ENCODE measurements at places on chromosomes 7 and 10.

GRCh38 chr7:43387932-43388331, 195.0 kb upstream of the STK17A start:
- DNase-seq, result no peak

DNA sequence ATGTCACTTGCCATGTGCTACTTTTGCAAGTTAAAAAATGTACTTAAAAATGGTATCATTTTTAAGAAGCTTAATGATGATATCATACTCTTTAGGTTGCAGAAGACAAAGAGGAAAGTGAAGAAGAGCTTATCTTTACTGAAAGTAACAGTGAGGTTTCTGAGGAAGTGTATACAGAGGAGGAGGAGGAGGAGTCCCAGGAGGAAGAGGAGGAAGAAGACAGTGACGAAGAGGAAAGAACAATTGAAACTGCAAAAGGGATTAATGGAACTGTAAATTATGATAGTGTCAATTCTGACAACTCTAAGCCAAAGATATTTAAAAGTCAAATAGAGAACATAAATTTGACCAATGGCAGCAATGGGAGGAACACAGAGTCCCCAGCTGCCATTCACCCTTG, 6.1 kb downstream of the LMOD2 start:
- no peak for DNase-seq

- no peak for DNase-seq
Observed at GRCh38 chr7:5408777-5409176, 14.9 kb downstream of the TNRC18 start.

DNA sequence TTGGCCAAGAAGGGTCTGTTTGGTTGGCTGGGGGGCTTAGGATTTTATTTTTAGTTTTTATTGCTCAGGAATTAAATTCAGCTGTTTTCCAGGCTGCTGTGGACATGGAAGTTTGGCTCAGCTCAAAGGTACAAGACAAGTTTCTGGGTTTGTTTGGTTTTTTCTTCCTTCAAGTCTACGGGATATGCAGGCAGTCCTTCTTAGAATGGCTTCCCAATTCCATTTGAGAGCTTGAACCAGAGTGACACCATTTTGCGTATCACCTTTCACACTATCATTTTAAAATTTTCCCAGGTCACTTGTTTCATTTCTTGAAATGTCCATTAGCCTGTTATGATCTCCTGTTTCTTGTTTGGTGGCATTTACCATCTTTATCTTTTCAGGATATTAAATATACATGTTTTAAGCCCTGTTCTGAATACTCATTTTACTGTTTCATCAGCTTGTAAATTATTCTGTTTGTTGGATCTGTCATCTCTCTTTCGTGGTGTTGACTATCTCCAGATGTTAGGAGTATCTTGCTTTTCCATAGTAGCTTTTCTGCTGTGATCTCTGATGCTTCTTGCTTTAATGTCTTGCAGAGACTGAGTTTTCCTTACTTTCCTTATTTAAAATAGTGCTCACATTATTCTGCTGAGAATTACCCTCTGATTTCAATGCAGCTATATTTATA, 9.4 kb upstream of the TMEM168 start:
- no peak for DNase-seq

GRCh38 chr7:78563191-78563590, 764.6 kb downstream of the PHTF2 start:
- no peak for DNase-seq

- DNase-seq, result no peak
Observed at GRCh38 chr10:119462773-119463172, 79.7 kb downstream of the RGS10 start.

DNA sequence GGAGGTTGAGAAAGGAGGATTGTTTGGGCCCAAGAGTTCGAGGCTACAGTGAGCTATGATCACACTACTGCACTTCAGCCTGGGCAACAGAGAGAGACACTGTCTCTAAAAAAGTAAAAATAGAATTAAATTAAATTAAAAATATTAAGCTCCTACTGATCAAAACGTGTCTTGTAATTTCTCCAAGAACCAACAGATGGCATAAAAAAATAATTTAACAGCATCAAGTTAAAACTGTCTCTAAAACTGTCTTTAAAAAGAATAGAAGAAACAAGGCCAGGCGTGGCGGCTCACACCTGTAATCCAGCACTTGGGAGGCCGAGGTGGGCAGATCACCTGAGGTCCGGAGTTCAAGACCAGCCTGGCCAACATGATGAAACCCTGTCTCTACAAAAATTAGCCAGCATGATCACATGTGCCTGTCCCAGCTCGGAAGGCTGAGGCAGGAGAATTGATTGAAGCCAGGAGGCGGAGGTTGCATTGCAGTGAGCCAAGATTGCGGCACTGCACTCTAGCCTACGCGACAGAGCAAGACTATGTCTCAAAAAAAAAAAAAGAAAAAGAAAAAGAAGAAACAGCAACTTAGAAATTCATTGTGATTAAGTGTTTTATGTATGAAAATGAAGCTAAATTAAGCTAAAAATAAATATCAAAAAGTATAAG, 24.5 kb downstream of the MTPAP start:
- DNase-seq, result no peak

DNA sequence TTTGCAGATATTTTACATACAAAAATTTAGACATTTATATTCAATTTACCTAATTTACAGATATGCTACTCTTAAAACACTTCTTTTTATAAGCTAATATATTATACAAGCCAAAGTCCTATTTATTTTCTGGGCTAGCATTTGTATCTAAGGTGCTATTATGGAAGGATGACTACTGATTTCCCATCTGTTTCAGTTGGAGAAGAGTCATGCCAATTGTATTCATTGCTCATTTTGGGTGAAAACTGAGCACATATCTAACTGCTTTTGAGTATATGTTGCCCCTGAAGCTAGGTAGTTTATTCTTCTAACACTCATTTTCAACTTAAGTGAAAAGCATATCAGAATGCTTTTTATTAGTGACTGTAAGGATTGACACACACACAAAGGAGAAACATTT, 172.9 kb downstream of the CDK14 start:
- DNase-seq, result no peak

DNA sequence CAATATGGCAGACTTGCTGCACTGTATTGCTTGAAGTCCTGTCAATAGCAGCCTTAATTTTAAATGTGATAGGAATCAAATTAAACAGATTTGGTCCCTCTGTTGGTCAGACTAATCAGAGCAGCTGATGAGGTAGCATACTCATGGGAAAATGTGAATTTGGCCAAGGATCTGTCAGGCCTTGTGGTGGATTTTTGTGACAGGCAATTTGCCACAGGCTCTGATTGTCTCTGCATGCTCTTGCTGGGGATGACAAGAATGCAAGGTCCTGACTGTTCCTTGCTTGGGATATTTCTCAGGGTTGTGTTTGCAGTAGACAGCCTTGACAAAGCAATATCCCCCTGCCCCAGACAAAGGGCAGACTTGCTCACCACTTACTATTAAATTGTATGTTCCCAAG, 41.5 kb upstream of the GARS1 start:
- no peak for DNase-seq

- DNase-seq, result no peak
Observed at GRCh38 chr7:15204421-15204820, 301.9 kb upstream of the DGKB start.

DNA sequence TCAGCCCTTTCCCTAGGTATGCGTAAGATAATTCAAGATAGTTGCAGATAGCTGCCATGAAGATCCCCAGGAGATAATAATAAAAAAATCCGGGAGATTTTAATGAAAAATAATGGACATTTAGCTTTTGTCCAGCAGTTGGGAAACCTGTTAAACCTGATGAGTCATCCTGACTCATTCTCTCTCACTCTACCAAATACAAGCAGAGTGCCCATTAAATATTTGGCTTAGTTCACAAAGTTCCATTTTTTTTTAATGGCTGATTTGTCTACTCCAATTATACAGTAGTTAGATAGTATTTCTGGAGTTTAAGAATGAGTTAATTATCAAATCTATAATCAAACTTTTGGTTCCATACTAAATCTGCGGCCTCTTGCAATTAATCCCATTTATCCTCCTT, 2.1 kb upstream of the SHTN1 start:
- DNase-seq, result no peak

DNA sequence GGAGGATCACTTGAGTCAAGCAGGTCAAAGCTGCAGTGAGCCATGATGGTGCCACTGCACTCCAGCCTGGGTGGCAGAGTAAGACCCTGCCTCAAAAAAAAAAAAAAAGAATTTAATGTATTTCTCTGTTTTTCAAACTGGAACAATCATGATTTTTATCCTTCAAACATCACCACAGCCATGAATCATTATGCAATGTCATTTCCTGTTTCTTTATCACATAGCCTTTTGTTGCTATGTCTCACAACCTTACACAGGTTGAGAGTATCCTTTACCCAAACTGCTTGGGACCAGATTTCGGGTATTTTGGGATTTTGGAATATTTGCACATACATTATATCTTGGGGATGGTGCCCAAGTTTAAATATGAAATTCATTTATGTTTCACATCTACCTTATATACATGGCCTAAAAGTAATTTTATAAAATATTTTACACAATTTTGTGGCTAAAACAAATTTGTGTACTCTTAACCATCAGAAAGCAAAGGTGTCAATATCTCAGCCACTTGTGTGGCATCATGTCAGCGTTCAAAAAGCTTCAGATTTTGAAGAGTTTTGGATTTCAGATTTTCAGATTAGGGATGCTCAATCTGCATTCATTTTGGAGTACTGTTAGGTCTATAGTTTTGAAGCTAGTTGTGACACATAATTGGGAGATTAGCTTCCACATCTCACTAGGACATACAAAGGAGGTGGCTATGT, 8.2 kb downstream of the NT5C3A start:
- DNase-seq, result no peak

GRCh38 chr10:22379059-22379458, 33.8 kb downstream of the SPAG6 start:
- DNase-seq, result no peak

- no peak for DNase-seq
Observed at GRCh38 chr7:130987092-130987491, 253.1 kb upstream of the KLF14 start.

All from stimulated activated CD8-positive, alpha-beta memory T cell treated with anti-CD3 and anti-CD28 coated beads, Interleukin-12 subunit alpha, Interleukin-12 subunit beta, amount 100 ng/mL, for 4 hours (primary cell).